Thoracic aorta endothelial cell (primary cell): ENCODE measurements at places on chromosomes 6 and 20. TPM values are rescaled to one million over a fixed set of nuclear protein-coding genes. Genes with fewer than 3 reads are reported as not detected.

Gene NRSN2
- 29.0 and 41.0 TPM in 2 replicates for total RNA-seq

Gene CLPSL1
- not detected in 2 replicates for total RNA-seq

Gene TP53INP2
- total RNA-seq: 6.5 and 8.6 TPM in 2 replicates

Gene GHRH
- not detected in 2 replicates for total RNA-seq

Gene FAM209A
- total RNA-seq: not detected in 2 replicates

Gene DPPA5
- total RNA-seq: not detected in 2 replicates
